ENCODE measurements at places on chromosomes 16 and 17. TPM values are rescaled to one million over a fixed set of nuclear protein-coding genes. Genes with fewer than 3 reads are reported as not detected.

Gene FGF11
- total RNA-seq, result not detected

Gene CES3
- not detected for total RNA-seq

Gene KLHL10
- total RNA-seq, result 2.3 TPM

Gene CBFB
- total RNA-seq, result 63.2 TPM

Gene RAB11FIP4
- not detected for total RNA-seq

Gene CES1
- not detected for total RNA-seq

Gene KRT26
- not detected for total RNA-seq

Gene KRT25
- not detected for total RNA-seq

Gene CTRL
- total RNA-seq, result not detected

- DNase-seq, result peak; percentile 89
Measured at GRCh38 chr17:44919885-44920564, 4.7 kb upstream of the GFAP start.

DNA sequence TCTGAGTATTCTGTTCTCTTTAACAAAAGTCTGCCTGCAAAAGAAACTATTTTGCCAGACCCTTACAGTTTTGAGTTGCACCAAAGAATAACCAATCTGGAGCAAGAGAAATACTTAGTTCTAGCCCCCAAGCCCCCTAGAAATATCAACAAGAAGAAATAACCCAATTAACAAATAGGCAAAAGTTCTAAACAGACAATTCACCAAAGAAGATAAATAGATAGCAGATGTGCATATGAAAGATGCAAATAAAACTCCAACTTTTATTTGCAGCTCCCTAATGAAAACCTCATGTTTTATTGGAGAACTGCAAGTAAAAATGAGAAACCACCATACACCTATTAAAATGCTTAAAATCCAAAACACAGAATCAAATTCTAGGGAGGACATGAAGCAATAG lies 1308.0 kb downstream of the CDH11 start:
- no peak for DNase-seq

DNA sequence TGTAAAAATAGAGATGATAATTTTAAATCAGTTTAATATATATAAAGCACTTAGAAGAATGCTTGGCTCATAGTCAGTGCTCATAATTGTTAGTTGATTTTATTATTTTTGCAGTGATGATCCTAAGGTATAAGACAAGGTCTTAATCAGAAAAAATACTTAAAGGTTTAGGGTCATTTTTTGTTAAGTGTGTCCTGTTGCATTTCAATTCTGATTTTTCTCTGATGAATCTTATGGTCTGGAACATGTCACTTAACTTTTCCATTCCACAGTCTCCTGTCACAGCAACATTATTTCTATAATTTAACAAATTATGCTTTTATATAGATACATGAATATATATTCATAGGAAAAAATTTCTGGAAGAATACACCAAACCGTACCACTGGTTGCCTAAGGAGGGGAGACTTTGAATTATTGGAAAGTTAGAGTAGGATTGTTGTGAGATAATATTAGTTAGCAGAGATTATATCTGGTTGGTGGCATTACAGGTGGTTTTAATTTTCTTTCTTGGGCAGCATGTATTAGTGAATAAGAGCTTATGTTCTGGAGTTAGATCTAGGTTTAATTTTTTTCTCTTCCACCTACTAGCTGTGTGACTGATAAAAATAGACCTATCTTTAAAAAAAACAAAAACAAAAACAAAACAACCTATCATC lies 188.7 kb downstream of the TANC2 start:
- DNase-seq, result peak; percentile 16

GRCh38 chr17:18009609-18010420 lies 29.2 kb downstream of the ATPAF2 start:
- no peak for DNase-seq

DNA sequence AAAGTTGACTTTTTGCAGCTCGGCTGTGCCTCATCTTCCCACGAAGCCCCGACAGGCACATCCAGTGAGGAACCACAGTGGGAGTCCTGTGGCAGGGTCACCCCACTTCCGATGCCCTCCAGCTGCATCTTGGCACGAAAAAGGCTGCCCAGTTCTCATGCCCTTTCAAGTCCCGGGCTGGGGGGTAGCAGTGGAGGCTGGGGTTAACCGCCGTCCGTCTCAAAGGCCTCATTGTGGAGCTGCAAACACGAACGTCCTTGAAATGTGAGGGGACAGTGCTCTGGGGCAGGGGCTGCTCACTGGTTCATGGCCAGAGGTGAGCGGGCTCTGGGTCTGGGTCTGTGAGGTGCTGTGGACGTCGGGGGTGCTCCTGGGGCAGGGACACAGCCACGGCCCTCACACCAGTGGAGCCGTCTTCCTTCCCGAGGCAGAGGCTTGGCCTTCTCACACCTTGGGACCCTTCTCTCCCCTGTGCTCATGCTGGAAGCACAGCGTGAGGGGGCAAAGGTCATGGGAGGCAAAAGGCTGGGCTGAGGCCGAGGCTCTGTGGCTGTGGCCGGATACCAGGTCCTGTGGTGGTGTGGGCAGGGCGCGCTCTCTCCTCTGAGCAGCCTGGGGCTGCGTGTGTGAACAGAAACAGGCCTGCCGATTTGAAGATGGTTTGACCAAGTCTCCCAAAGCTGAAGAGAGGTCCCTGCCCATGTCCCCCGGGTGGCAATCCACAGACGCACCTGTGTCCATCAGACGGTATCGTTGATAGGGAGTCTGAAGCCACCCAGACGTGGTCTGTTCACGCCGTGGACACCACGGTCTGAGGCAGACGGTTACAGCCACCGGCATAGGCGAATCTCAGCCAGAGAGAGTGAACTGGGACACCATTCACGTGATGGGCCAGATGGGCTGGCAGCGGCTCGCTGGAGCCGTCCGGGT lies 3.1 kb upstream of the MC1R start:
- no peak for DNase-seq

GRCh38 chr16:71904239-71904638 lies 8.9 kb downstream of the IST1 start:
- DNase-seq, result no peak

- DNase-seq, result no peak
Measured at GRCh38 chr16:50282955-50283631, 16.7 kb downstream of the ADCY7 start.

DNA sequence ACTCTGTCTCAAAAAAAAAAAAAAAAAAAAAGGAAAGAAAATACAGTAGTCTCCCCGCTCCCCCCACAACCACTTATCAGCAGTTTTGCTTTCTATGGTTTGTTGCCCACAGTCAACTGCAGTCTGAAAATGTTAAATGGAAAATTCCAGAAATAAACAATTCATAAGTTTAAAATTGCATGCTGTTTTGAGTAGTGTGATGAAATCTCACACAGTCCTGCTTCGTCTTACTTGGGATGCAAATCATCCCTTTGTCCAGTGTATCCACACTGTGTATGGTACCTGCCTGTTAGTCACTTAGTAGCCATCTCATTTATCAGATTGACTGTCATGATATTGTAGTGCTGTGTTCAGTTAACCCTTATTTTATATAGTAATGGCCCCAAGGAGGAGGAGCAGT lies 41.5 kb downstream of the NF1 start:
- DNase-seq, result peak; percentile 62

DNA sequence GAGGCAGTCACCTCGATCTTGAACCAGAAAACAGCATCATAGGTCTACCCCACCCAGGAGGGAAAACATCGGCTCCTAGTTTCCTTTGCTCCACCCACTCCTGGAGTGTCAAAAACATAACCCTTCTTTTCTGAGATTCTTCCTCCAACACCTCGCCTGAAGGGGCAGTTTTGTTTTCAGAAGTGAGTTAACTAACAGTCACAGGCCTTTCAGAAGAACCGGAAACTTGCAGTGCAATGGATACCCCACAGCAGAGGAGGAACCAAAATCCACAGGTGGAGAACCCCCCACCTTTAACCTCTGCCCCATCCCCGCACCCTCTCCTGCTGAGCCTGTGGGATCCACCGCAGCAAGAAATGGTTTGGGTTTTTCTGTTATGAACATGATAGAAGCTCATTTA lies 7.8 kb upstream of the TEX2 start:
- no peak for DNase-seq

DNA sequence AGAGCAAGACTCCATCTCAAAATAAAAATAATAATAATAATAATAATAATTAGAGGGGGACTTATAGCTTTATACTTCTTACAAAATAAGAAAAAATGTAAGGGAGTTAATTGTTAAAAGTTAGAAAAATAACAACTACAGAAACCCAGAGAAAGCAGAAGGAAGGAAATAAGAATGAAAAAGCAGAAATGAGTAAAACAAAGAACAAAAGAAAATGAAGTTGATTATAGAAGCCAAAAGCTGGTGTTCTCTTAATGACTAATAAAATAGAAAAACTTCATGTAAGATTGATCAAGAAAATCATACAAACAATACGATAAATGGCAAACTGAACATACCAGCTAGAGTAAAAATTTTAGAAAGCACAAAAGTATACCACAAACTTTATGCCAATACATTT lies 6.8 kb upstream of the NSMCE1 start:
- no peak for DNase-seq

- DNase-seq, result no peak
Measured at GRCh38 chr16:10835281-10835931, 16.8 kb upstream of the TVP23A start.

GRCh38 chr16:67470359-67470758 lies 10.6 kb downstream of the ATP6V0D1 start:
- no peak for DNase-seq

GRCh38 chr16:6970171-6970857 lies 362.3 kb upstream of the RBFOX1 start:
- DNase-seq, result no peak

GRCh38 chr17:12528036-12528435 lies 137.7 kb upstream of the MYOCD start:
- no peak for DNase-seq

- DNase-seq, result no peak
Measured at GRCh38 chr17:67682196-67682595, 35.5 kb upstream of the NOL11 start.

GRCh38 chr16:89826531-89827382 lies 1.5 kb upstream of the SPIRE2 start:
- DNase-seq, result no peak
